ENCODE measurements at places on chromosomes 3 and 15. TPM values are rescaled to one million over a fixed set of nuclear protein-coding genes. Genes with fewer than 3 reads are reported as not detected.

- H3K4me3 ChIP-seq: no peak overlapping the region
- no peak overlapping the region for H3K27ac ChIP-seq
- no peak for DNase-seq
- H3K36me3 ChIP-seq: no peaks in the 10 kb centered on the region
- no peaks in the 10 kb centered on the region for H3K4me1 ChIP-seq
- no peaks in the 10 kb centered on the region for H3K27me3 ChIP-seq
Measured at GRCh38 chr3:125957674-125958510, 11.1 kb upstream of the ROPN1B start.

DNA sequence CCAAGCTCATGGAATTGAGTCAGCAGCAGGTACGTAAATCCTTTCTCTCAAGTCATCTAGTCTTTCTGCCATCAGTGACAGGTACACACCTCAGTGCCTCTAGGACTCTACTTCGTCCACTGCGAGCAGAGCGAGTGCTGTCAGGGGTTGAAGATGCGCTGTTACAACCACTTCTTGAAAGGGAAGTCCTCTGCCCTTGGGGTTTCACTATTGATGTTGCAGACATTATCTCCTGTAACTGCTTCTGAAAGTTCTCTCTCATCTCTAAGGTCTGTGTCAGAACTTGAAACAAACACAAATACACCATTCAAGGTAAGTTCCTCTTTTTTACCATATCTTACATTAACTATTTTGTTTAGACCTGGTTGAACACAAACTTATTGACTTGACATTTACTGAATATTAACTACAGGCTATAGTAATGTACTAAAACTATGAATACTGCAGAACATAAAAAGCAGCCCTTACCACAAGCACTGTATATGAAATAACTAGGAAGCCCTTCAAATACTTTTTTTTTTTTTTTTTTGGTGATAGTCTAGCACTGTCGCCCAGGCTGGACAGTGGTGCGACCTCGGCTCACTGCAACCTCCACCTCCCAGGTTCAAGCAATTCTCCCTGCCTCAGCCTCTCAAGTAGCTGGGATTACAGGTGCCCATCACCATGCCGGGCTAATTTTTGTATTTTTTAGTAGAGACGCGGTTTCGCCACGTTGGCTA, 41.5 kb downstream of the TOPBP1 start:
- no peak overlapping the region for H3K27ac ChIP-seq
- H3K4me3 ChIP-seq: no peak overlapping the region
- peaks cover 2% of the 10 kb centered on the region for H3K36me3 ChIP-seq

DNA sequence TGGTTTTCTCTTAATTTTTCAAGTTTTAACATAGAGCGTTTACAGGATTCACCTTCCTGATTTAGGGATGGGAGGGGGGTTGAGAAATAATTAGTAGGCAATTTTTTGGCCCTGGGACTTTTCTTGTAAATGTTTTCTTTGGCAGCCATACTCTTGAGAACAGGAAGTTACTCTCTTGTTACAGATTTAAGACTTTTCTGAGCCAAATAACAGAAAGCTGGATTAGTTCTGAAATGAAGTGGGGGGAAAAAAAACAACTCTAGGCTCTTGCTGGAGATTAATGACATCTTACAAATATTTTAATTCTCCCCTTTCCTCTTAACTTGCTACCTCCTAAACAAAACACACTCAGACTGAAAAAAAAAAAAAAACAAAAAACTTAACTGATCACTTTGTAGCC, 13.8 kb upstream of the POLR2M start:
- H3K27ac ChIP-seq: no peak overlapping the region
- peak; percentile 72 for DNase-seq
- H3K4me3 ChIP-seq: no peak overlapping the region
- no peaks in the 10 kb centered on the region for H3K27me3 ChIP-seq

DNA sequence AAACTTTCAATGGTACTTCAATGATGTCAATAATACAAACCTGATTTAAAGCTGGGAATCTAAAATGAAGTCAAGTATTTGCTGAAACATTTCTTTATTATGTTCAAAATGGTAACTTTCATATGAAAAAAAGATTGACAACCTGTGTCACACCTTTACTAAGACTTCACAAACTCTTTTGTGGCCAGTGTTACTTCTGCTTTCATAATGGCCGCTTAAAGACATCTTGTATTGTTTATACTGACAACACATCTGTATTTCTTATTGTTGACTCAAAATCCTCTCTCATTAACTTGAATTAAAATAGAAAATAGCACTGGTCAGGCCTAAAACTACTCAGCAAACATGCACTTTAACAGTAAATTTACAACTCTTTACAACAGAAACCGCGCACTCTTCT, 312.3 kb upstream of the CNTN6 start:
- H3K4me1 ChIP-seq: no peaks in the 10 kb centered on the region
- no peaks in the 10 kb centered on the region for H3K36me3 ChIP-seq
- no peaks in the 10 kb centered on the region for H3K27me3 ChIP-seq
- DNase-seq: no peak
- H3K4me3 ChIP-seq: no peak overlapping the region
- H3K27ac ChIP-seq: no peak overlapping the region

DNA sequence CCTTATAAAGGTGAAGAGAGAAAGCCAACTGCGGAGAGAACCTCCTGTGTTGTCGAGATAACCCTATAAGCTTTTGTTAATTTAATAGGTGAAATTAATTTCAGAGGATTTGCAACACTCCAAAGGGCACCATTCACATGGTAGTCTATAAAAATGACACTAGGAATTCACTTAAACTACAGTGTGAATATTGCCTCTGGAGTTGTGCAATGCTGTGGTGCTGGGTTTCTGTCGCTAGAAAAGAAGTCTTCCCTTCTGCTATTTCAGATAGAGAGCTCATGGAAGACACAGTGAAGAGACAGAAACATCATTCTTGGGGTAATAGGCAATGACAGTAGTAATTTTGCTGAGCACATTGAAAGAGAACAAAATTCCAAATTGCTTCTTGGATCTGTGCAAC, 28.8 kb upstream of the PROK2 start:
- no peak overlapping the region for H3K27ac ChIP-seq
- no peak for DNase-seq

- H3K4me3 ChIP-seq: no peak overlapping the region
- no peaks in the 10 kb centered on the region for H3K36me3 ChIP-seq
- H3K27me3 ChIP-seq: no peaks in the 10 kb centered on the region
- no peak for DNase-seq
Measured at GRCh38 chr3:136804141-136804540, 14.8 kb upstream of the SLC35G2 start.

The MYH15 gene
- total RNA-seq: 0.17 TPM

GRCh38 chr3:127851899-127852298, 29.6 kb upstream of the MGLL start:
- no peak for DNase-seq
- no peaks in the 10 kb centered on the region for H3K4me1 ChIP-seq
- no peaks in the 10 kb centered on the region for H3K36me3 ChIP-seq
- peaks cover 4% of the 10 kb centered on the region for H3K27me3 ChIP-seq
- no peak overlapping the region for H3K4me3 ChIP-seq
- H3K27ac ChIP-seq: no peak overlapping the region

The GPR15 gene
- total RNA-seq: not detected

DNA sequence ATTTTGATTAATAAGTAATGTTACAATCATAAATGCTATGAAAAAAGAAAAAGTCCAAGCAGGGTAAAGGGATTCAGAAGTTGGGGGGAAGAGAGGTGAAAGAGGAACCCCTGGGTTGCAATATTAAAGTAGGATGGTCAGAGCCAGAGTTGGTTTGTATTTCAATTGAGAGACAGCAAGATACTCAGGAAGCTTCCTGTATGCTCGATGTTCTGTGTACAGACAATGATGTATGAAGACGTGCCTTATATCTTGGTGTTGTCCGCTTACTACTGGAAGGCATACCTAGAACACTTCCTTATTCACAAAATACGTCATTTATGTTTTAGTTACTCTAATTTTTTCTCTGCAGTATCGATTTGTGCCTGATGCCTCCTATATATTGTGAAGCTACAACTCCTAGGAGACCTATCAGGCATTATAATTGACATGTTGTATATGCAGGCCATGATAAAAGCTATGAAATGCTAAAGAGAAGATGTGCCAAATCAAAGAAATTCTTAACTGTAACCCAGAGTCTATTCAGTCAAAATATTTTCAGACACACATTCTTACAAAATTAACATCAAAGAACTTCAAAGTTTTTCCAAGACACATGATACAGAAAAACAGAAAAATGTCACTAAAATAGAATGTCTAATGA, 87.5 kb downstream of the TBL1XR1 start:
- no peaks in the 10 kb centered on the region for H3K27me3 ChIP-seq
- no peak overlapping the region for H3K27ac ChIP-seq
- H3K36me3 ChIP-seq: peaks cover 2% of the 10 kb centered on the region
- no peak for DNase-seq
- H3K4me1 ChIP-seq: no peaks in the 10 kb centered on the region

- DNase-seq: no peak
- no peaks in the 10 kb centered on the region for H3K4me1 ChIP-seq
- H3K36me3 ChIP-seq: no peaks in the 10 kb centered on the region
- no peak overlapping the region for H3K27ac ChIP-seq
- no peak overlapping the region for H3K4me3 ChIP-seq
Measured at GRCh38 chr15:94582368-94582767, 351.0 kb downstream of the MCTP2 start.

The KIF15 gene
- 3.8 TPM for total RNA-seq

DNA sequence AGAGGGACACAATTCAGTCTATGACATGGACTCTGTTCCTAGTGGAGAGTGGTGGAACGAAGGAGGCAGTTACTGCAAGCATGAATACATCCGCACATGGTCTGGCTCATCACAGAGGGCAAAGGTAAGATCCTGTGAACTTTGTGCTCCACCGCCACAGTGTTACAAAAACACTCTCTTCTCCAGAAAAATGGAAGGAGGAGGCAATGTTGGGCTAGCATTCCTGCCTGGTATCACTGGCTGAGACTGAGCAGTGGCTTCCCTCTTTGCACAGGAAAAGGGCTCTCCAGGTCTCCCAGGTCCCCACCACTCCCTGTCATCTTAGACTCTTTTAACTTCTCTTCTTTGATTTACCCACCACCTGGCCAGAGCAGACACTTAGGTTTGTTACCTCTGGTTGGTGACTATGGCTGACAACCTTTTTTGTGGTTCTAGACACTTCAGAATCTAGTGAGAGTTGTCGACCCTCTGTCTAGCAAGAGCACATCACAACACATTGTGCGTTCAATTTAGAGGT, 1.5 kb upstream of the EEFSEC start:
- H3K27ac ChIP-seq: no peak overlapping the region
- no peaks in the 10 kb centered on the region for H3K27me3 ChIP-seq
- DNase-seq: no peak
- no peaks in the 10 kb centered on the region for H3K4me1 ChIP-seq
- no peak overlapping the region for H3K4me3 ChIP-seq
- no peaks in the 10 kb centered on the region for H3K36me3 ChIP-seq
